ENCODE measurements at places on chromosomes 6 and 20. TPM values are rescaled to one million over a fixed set of nuclear protein-coding genes. Genes with fewer than 3 reads are reported as not detected.

DNA sequence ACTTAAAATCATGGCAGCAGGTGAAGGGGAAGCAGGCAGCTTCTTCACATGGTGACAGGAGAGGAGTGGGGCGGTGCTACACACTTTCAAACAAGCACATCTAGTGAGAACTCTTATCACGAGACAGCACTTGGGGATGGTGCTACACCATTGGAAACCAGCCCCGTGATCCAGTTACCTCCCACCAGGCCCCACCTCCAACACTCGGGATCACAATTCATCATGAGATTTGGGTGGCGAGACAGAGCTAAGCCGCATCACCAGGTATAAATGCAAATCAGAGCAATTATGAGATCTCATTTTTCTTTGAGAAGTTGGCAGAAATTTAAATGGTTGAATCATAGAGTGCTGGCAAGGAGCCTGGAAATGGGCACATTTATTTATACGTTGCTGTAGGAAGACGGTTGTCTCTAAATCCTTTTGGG is 31.4 kb downstream of the IGF2R start:
- no peak for DNase-seq

GRCh38 chr20:35314816-35315631 is 22.8 kb upstream of the FAM83C start:
- no peak for DNase-seq

- DNase-seq = no peak
Observed at GRCh38 chr6:131398176-131398575, 174.8 kb upstream of the ARG1 start.

DNA sequence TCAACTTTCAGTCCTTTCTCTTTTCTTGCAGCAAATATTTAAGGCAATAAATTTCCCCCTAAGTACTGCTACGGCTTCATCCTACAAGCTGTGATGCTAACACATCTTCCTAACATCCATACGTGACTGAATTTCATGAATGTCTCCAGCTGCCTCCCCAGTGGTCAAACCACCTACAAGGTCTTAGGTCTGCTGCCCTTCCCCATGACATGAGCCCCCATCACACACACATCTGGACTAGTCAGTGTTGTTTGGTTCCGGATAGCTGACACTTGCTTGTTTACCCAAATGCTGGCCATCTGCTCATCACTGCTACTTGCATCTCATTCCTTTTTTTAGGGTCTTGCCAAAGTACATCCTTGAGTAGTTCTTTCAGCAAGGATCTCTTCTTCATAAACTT is 14.6 kb downstream of the RRBP1 start:
- DNase-seq = no peak

The CASS4 gene
- not detected for total RNA-seq

The BHLHE23 gene
- total RNA-seq = not detected

The NRM gene
- 8.8 TPM for total RNA-seq

The PBOV1 gene
- not detected for total RNA-seq

Data from G401 (cell line).